Stimulated activated CD8-positive, alpha-beta memory T cell treated with anti-CD3 and anti-CD28 coated beads, Interleukin-7, amount 100 ng/mL, for 24 hours (primary cell): ENCODE measurements at places on chromosomes 2 and 18.

DNA sequence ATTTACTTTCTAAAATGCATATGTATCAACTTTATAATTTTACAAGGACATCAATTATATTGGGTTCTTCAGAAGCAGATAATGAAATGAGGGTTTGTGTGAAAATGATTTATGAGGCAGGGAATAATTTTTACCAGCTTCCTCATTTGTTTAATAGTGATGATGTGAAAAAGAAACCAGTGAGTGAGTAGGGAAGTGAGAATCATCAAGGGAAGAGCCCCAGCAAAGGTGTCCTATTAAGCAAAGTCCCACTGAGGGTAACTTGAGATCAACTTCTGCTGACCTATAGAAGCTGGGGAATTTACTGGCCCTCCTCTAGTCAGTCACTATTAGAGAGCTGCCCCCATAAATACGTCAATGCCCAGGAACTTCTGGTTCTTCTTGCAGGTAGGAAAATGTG, 266.8 kb upstream of the LYPD1 start:
- DNase-seq = no peak

DNA sequence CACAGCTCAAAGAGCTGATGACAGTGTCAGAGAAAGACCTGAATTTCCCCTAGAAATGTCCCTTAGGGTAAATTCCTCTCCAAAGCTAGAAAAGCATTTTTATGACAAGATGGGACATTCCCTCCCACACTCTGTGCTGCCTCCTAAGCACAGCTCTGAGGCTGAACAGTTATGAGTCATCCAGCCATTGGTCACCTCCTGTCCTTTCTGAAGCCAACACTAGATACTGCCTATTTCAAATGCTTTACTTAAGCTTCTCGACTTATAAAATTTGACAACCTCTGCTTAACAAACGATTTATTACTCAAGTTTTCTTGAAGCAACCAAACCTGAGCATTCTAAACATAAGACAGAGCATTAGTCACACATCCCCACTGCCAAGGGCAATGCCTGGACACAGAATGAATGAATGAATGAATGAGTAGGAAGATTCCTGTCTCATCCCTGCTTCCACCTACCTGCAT, 35.4 kb downstream of the B4GALT6 start:
- no peak for DNase-seq

DNA sequence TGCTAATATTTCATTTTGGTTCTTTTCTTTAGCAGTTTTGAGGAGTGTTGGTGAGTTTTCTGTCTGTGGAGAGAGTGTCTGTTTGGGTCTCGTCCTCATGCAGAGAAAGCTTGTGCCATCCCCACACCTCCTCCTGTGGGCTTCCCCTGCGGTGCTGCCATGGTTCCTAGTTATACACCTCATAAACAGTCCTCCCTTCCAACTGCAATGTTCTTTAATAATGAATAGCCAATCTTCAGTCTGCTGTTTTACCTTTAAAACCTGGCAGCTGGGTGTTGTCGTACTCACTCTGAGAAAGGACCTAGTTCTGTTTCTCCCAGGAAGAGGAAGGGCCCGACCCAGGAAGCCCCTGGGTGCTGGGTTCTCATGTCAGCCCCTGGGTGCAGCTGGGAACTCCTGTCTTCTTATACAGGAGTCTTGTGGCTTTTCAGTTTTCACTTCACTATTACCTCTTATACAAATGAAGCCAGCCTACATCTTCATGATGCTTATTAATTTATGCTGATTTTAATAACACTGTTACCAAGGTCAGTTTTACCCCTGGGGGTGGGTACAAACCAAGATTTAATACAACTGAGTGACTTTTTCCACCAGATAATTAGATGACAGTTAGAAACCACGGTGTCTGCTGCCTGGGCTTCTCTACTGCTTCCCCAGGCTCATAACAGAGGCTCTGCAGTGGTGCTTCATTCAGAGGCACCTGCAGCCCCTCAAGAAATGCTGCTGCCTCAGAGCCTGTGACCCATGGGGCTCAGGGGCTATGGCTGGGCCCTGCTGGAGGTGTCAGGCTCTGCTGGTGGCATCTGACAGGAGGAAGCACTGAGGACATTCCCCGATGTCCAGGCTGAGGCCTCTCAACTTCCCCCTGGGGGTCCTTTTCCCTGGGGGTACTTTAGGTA, 59.1 kb downstream of the COA5 start:
- DNase-seq = no peak

DNA sequence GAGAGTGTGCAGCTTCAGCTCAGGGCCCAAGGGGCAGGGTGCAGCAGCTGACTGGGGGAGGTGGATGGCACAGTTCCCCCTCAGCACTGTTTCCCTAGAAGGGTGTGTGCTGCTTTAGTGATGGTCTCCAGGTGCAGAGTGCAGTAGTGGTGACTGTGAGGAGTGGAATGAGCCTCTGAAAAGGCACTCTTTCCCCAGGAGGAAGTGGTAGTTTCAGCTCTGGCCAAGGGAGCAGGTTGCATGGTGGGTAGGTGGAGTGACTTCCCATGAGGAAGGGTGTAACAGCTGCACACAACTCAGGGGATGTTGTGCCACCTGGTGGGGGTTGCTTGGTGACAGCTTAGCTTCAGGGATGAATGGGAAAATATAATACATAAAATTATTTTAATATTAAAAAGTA, 251.5 kb upstream of the NXPH2 start:
- no peak for DNase-seq

GRCh38 chr2:86249579-86250391, 50.5 kb downstream of the MRPL35 start:
- DNase-seq = no peak

DNA sequence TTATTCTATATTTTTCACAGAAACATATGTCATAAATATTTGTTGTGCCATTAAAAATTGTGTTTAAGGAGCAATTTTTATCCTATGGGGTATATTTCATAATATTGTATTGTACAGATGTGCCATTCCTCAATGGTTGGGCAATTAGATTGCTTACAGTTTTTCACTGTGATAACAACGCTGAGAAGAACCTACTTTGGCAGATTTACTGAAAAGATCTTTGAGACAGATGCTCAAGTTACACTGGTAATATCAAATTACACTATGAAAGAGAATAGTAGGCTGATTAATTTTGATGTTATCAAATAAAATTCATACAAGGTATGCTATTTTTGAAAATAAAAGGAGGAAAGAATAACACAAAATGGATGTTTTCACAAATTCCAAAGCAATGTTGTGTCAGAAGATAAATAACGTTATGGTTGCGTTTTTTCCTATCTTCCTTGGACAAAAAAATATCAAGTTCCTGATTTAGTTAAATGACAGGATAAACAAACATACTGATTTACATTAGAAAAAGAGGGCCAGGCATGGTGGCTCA, 335.1 kb upstream of the ZNF521 start:
- DNase-seq = no peak

GRCh38 chr2:238963971-238964328, 116.1 kb downstream of the TWIST2 start:
- DNase-seq = no peak

- no peak for DNase-seq
Observed at GRCh38 chr18:77600674-77601073, 351.0 kb downstream of the GALR1 start.

- no peak for DNase-seq
Observed at GRCh38 chr2:198408171-198408570, 603.8 kb downstream of the PLCL1 start.

DNA sequence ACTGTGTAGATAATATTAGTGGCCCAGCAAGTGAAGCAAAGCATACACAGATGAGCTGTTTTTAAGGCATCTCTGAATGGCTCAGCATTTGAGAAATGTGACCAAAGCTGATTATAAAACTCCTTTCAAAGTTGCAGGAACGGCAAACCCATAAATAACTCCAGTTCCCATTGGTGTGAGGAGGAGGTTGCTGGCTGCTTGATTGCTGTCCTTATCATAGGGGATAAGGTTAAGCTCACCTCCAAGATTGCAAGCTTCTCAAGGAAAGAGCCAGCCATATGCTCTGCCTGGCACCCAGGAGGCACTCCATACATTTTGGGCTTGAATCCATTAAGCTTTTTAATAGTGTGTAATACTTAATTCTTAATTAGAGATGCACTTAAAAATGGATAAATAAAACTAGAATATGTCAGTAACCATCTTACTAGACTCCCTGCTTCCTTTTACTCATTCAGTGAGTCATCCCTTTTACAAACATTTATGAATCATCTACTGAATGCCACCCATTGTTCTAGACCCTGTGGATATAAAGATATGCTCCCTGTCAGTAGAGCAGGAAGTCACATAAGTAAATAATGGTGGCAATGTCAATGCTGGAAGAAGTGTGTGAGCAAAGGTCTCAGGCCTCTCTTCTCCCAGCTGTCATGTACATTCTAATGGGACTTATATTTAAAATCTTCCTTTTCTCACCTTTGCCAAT, 99.3 kb downstream of the SPATS2L start:
- no peak for DNase-seq

DNA sequence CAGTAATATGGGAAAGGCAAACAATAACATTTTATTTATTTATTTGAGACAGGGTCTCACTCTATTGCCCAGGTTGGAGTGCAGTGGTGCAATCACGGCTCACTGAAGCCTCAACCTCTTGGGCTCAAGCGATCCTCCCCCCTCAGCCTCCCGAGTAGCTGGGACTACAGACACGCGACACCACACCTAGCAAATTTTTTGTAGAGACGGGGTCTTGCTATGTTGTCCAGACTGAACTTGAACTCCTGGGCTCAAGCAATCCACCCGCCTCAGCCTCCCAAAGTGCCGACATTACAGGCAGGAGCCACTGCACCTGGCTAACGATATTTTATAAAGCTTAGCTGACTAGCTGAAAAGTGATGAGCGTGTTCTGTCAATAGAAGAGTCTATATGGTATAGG, 17.5 kb upstream of the PLEKHH2 start:
- no peak for DNase-seq

DNA sequence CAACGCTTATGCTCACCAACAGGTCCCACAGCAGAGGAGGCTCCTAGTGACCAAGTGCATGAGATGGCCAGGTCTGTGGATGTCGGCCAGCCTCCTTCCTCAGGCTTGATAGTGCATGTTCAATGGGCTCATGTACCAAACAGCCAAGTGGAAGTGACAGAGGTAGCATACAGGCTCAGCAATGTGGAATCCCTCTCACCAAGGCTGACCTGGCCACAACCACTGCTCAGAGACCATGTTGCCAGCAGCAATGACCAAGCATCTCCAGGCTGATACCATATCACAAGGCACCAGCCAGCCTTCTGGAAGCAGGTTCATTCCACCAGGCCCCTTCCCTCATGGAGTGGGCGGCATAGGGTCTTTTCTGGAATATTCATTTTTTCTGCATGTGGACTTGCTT, 61.5 kb downstream of the REEP1 start:
- no peak for DNase-seq

- no peak for DNase-seq
Observed at GRCh38 chr18:39647627-39648534, 2082.3 kb upstream of the CELF4 start.

DNA sequence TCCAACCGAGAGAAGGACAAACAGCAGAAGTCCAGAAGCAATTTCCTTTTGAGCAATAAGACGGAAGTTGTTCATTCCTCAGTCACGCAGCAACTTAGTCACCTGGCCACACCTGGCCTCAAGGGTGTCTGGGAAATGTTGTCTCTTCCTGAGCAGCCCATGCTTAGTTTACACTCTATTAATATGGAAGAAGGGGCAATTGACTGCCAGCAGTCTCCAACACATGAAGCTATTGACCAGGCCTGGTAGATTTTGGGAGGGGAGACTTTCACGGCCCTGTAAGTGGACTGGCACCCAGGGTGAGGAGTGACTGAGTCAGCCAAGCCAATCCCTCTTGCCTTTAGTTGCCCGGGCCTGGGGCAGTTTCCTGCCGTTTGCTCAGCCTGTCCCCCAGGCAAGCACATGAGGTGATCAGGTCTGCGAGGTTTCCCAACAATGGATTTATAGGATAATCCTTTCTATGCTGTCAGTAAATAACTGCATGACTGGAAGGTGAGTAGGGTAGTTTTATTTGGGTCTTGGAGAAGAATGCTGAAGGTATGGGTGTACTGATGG, 43.8 kb upstream of the PPP4R1 start:
- no peak for DNase-seq

DNA sequence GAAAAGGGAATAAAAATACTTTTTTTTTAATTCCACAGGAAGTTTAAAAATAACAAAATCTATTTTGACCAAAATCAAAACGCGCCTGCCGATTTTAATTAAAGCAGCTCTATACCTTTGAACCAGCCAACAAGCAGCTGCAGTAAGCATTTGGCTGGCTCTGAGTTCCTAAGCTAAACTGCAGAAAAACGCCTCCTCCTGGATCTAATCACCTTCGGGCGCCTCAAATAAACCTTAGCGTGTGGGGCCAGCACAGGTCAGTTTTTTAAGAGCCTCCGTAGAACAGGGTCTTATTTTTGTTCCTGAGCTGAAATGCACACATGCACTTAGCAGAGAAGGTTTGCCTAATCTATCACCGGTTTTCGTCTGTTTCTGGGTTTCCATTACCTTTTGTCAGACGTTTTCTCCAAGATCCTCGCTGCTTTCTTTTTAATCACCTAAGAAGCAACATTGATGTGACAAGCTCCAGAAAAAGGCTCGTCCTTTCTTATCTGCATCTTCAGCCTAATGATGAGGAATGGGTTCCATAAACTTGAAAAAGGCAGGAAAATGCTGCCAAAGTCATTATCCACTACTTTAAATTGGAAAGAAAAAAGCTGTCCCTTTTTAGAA, 64.7 kb upstream of the HNRNPA3 start:
- DNase-seq = no peak

- no peak for DNase-seq
Observed at GRCh38 chr2:42110641-42111322, 58.4 kb upstream of the EML4 start.

GRCh38 chr2:85540133-85540648, 1.2 kb downstream of the MAT2A start:
- no peak for DNase-seq

DNA sequence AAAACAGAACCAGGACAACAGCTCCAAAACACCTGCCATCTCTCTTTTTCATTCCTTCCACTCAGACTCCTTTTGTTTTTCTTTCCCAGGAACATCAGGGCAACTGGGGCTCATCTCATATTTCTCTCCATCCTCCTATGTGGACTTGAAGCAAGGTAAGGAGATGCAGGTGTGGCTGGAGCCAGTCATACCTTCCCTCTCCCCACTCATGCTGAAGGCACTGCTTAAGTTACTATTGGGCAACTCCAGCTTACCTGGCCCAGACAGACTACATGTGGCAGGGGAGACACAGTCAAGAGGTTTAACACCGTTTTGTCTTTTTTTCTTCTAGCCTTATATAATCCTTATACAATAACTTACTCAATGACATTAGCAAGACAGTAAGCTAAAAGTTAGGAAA, 38.4 kb downstream of the LAMA1 start:
- DNase-seq = no peak
